Calu3 (cell line): ENCODE measurements at places on chromosomes 4 and X.

DNA sequence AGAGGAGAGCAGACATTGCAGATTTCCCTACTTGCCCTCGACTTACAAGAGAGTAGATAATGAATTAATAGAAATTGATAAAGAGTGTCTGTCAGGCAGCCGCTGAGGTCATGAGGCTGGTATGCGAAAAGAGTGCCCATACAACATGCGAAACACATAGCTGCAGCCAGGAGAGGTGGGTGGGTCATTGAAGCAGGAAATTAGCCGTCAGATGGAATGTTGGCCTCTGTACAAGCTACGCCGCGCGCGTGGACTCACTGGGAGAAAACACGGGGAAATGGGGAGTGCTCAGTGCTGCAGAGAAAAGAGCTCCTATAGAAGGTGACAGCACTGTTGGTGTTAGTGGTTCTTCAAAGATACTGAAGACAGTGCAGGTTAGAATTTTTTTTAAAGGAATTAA is 125.1 kb downstream of the RAPGEF2 start:
- peak; percentile 62 for DNase-seq

- no peak for DNase-seq
Observed at GRCh38 chr4:7595934-7596461, 161.3 kb upstream of the PSAPL1 start.

GRCh38 chr4:4326166-4326565 is 36.1 kb downstream of the ZBTB49 start:
- no peak for DNase-seq

DNA sequence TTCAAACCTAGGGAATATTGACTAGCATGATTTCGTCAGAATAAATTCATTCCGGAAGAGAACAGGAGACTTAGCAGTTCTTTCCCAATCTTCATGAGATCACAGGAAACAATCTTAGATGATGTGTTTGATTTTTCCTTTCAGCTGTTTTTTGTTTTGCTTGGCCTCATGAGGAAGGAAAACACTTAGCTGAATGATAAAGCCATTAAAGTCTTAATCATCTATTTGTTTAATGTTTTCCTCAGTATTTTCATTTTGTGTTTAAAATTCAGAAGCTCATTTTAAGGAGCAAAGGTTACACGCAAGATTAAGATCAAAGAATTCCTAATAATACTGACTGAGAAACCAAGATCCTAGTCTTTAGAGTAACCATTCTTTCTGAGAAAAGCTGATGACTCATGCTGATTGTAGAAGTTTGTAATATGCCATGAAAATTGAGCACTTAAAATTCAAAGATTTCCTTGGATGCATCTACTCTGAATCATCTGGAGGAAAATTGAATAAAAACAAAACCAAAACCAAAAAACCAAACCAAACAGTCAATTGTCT is 15.4 kb upstream of the TBC1D19 start:
- DNase-seq: no peak

- DNase-seq: no peak
Observed at GRCh38 chr4:147741190-147741788, 9.4 kb downstream of the ARHGAP10 start.

DNA sequence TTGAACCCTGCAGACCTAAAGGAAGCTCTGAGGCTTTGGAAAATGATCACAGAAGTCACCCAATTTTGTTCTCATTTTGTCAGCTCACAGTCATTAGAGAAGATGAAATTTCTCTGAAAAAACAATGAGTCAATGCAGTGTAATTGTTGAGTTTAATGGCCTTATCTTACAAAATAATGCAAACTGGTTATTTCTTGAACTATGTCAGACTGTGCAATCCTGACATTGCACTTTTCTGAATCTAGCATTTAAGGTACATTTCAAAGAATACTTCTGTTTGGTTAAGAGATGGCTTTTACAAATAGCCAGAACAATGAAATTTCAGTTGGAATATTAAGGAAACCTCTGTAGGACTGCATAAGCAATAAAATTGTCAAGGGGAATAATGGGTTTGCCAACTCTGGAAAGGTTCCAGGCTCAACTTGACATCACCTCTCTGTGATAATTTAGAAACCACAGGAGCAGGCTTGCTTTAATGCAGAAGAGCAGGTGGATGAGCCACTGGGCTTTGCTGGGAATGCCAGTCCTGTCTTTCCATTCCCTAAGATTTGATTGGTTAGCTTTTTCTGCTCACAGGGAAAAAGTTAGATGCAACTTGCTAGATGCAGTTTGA is 222.8 kb downstream of the FRMPD4 start:
- DNase-seq: no peak

- no peak for DNase-seq
Observed at GRCh38 chr4:143360838-143361625, 24.4 kb downstream of the GAB1 start.

GRCh38 chr4:86013621-86014020 is 346.2 kb downstream of the MAPK10 start:
- no peak for DNase-seq

DNA sequence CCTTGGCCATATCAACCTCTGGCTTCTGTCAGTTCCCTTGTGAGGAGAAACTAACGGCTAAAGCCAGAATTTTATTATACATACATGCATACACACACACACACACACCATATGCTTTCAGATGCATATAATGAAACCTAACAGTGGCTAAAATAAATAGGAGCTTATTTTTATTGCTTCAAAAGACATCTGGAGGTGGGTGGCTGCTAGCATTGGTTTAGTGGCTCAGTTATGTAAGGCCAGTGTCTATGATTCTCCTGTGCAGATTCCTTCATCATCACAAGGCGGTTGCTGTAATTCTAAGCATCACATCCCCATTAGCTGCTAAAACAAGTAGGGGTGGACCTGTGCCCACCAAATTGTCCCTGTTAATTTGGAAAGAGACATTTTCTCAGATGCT is 110.8 kb downstream of the MAPK10 start:
- DNase-seq: no peak

DNA sequence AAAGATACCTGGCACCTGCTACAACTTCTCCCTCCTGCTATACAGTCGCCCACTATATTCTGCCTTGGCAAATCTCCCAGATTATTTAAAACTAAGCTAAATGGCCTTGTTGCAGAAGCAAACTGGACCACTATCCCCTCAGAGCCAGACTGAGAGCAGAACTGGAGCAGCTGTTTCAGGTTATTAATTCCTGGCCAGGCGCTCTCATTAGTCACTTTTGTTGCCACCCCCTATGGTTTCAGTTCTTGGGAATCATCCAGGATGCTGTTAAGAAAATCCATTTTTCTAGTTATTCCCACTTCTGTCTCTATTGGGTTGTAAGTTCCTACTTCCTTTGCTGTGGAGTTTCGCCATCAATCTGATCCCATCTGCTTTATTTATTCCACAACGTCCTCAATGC is 30.1 kb downstream of the ADGRA3 start:
- no peak for DNase-seq

GRCh38 chrX:9644335-9644734 is 121.3 kb downstream of the GPR143 start:
- DNase-seq: no peak

GRCh38 chr4:47824840-47825239 is 13.0 kb downstream of the CORIN start:
- no peak for DNase-seq

GRCh38 chrX:41152221-41152620 is 67.0 kb downstream of the USP9X start:
- DNase-seq: no peak

DNA sequence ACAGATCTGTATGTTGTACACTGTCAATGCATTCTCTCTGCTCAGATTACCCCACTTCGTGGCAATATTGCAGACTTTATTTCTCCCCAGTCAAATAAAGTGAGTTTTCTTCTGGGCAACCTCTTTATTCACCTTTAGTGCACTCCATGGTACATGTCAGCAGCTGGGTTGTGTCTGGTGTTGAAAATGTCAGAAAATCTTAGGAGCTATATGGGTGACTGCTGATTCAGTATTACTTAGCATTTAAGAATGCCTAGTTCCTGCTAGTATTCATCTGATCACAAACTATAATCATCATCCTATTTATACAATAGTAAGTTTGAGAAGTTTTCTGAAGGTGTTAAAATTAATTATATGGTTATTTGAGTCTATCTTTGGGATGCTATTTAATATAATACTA is 112.5 kb downstream of the CFAP299 start:
- no peak for DNase-seq

GRCh38 chrX:10929747-10930146 is 181.4 kb upstream of the HCCS start:
- DNase-seq: no peak
